ENCODE measurements at places on chromosomes 2 and 18.

- DNase-seq, result no peak
These were observed 398.3 kb downstream of the ALK start for GRCh38 chr2:29522951-29523669.

- no peak for DNase-seq
These were observed 2.1 kb downstream of the ZNF532 start for GRCh38 chr18:58866773-58867150.

DNA sequence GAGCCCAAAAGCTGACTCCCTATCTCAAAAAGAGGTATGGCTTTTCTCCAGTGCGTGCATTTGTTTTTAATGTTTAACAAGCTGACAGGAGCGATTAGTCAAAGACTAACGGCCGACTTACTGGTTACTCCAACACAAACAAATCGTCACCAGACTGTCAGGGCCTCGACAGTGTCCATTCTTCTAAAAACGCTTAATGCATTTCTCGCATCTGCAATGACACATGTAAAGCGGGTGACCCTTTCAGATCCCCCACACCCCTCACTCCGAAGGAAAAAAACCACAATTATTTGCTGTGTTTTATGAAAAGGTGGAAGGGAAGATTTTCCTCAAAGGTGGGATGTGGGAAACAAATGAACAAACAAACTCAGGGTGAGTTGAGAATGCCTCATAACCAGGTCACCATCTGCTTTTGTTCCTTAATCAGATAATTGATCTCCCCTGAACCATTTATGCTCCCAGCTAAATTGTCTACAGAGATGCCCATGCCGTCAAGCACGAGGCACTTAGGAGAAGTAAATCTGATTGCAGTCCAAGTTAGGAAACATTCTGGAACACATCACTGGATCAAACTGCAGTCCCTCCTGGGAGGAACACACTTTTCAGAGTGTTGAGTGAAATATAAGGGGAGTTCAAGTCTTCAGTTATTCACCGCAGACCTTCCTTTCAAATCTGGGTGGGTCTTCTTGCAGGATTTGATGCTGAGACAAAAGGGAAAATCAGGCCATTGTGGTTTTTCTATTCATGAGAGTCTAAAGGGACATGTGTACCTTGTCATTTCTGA lies 340.8 kb downstream of the CMPK2 start:
- DNase-seq, result no peak

DNA sequence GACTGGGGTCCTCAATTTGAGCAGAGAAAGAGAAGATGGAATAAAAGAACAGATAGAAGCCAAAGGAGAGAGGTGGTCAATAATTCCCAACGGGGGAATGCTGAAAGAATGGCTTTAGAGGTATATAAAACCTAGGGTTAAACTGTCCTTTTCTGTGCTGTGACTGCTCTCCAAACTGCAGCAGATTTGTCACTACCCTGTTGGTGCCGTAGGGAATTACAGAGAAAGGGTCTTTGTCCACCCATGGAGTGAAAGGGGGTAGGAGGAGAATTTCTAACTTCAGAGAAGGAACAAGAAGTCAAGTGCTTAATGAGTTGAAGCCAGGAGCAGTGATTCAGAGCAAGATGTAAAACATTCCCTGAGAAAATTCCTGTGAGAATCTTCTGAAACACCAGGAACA lies 486.5 kb downstream of the NUP35 start:
- no peak for DNase-seq

DNA sequence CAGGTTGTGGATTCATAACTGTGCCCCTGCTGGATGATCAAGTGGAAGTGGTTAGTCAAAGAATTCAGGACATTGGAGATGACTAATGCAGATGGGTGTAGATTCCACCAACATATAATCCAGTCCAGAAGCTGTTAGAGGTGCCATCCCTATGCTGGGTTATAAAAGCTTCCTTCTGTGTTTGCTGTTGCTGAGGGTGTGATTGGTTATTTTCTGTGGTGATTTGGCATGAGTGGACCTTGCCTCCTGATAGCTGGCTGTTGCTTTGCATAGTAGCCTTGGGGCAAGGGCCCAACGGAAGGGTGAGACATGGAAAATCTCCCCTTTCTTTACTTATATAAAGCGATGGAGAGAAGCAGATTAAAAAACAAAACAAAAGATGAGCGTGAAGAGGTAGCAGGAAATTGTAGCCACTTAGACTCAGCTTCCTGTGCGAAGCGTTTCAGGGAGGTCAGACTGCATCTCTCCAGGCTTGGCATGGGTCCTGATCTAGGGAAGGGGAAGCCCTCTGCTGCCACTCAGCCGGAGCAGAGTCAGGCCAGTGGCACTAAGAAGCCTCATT lies 190.4 kb downstream of the FMNL2 start:
- no peak for DNase-seq

DNA sequence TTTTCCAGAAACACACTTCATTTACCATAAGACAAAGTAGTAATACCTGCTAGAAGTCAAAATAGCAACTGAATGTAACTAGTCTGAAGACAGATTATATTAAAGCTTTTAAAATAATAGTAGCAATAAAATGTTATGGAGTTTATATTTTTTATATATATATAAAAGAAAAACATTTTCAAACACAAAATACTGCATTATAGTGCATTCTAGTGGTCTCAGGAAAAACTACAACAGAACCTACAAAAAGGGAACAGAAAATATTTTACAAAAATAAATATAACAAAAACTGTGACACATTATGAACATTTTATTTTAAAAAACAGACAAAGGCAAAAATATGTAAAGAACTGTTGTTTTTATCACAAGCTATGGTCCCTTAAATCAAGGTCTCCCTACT lies 48.0 kb downstream of the STRN start:
- DNase-seq, result no peak

- no peak for DNase-seq
These were observed 46.3 kb downstream of the EN1 start for GRCh38 chr2:118801151-118801550.

All from activated T-cell treated with anti-CD3 and anti-CD28 coated beads, Interleukin-2, amount 50 U/mL, for 72 hours (primary cell).